Fibroblast of lung (primary cell): ENCODE measurements at places on chromosomes 7 and 10. TPM values are rescaled to one million over a fixed set of nuclear protein-coding genes. Genes with fewer than 3 reads are reported as not detected.

Gene HOXA5
- total RNA-seq = 18.3 and 22.1 TPM in 2 replicates

Gene NUP205
- total RNA-seq = 31.3 and 36.7 TPM in 2 replicates

Gene CPN1
- total RNA-seq = not detected in 2 replicates

Gene CYP2E1
- 0.26 and 0.50 TPM in 2 replicates for total RNA-seq

Gene NOS3
- 0.50 and 0.77 TPM in 2 replicates for total RNA-seq

Gene PRSS37
- total RNA-seq = not detected in 2 replicates

Gene PCDH15
- under 0.01 and 0.26 TPM in 2 replicates for total RNA-seq

Gene CHAT
- not detected in 2 replicates for total RNA-seq

Gene VIM
- total RNA-seq = 4,550 and 7,192 TPM in 2 replicates

Gene GPR85
- 2.1 and 9.2 TPM in 2 replicates for total RNA-seq

Gene DGKB
- 0.26 TPM in 1 of 2 replicates, not detected in the other for total RNA-seq

Gene VDAC2
- total RNA-seq = 145 and 151 TPM in 2 replicates

DNA sequence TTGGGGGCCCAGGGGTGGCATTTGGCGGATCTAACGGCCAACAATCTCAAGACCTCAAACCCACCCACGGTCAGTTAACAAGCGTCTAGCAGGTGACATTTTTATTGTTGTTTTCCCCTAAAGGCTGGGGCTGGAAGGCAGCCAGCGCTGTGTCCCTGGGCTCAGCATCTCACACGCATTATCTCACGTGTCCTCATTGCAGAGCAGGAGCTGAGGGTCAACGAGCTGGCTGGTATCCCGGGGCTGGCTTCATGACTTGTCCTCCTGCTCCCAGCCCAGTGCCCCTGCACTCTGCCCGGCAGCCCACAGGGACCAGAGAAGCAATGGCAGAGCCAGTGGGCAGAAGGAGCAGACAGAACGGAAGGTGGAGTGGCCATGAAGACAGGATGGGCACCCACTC lies 54.4 kb upstream of the TMEM273 start:
- DNase-seq = no peak
- no peaks in the 10 kb centered on the region for H3K4me1 ChIP-seq
- H3K27ac ChIP-seq = no peak overlapping the region
- H3K36me3 ChIP-seq = no peaks in the 10 kb centered on the region
- no peaks in the 10 kb centered on the region for H3K27me3 ChIP-seq

GRCh38 chr10:33609546-33609945 lies 275.1 kb upstream of the NRP1 start:
- H3K36me3 ChIP-seq = no peaks in the 10 kb centered on the region
- H3K27ac ChIP-seq = no peak overlapping the region
- H3K27me3 ChIP-seq = no peaks in the 10 kb centered on the region
- no peak for DNase-seq
- H3K4me1 ChIP-seq = no peaks in the 10 kb centered on the region

- no peak overlapping the region for H3K27ac ChIP-seq
- DNase-seq = peak; percentile 48
- no peak overlapping the region for H3K4me3 ChIP-seq
- no peaks in the 10 kb centered on the region for H3K4me1 ChIP-seq
- H3K36me3 ChIP-seq = no peaks in the 10 kb centered on the region
- H3K27me3 ChIP-seq = no peaks in the 10 kb centered on the region
Measured at GRCh38 chr7:34430456-34430855, 227.6 kb upstream of the NPSR1 start.

DNA sequence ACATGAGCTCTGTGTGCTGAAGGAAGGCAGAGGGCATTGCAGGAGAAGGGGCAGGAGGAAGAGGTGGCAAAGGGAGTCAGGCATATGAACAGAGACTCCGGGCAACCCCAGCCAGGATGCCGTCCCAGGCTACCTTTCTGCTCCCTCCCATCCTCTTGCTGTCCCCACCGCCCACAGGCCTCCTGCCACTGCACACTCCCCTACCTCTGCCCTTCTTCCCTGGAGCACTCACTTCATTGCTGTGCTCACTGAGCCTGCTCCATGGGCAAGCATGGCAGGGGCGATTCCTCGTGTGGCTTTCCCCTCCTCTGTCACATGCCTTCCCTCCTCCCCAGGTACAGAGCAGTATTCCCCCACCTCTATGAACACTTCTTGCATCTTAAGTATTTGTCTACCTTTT lies 93.4 kb downstream of the FANK1 start:
- no peak overlapping the region for H3K4me3 ChIP-seq
- no peaks in the 10 kb centered on the region for H3K4me1 ChIP-seq
- H3K36me3 ChIP-seq = no peaks in the 10 kb centered on the region
- no peak overlapping the region for H3K27ac ChIP-seq
- H3K27me3 ChIP-seq = no peaks in the 10 kb centered on the region
- no peak for DNase-seq

- H3K4me1 ChIP-seq = no peaks in the 10 kb centered on the region
- H3K27ac ChIP-seq = no peak overlapping the region
- H3K27me3 ChIP-seq = no peaks in the 10 kb centered on the region
- DNase-seq = no peak
- H3K4me3 ChIP-seq = no peak overlapping the region
Measured at GRCh38 chr10:1661859-1662437, 75.4 kb downstream of the ADARB2 start.

DNA sequence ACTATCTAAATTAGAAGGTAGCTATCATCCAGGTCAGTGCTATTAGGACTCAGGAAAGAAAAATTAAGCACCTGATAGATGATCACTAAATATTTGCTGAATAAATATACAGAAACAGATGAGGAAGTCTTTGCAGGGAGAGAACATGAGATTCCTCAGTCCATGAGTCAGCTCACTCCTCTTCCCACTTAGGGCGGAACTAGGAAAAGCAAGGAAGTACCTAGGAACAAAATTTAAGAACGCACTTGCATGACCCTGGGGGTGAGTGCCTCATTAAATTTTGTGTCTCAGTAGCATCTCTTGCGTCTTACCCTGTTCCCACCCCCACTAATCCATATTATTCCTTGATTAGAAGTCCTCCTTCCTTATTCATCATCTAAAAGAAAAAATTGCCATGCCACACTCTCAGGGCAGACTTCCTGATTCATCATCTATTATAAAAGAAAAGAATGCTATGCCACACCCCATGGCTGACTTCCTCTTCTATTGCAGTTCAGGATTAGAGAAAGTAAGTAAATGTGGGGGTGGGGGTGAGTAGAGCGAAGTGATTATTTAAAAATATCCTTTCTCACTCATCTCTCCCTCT lies 208.8 kb downstream of the THSD7A start:
- peak; percentile 15 for DNase-seq
- no peaks in the 10 kb centered on the region for H3K4me1 ChIP-seq
- H3K4me3 ChIP-seq = no peak overlapping the region
- H3K27ac ChIP-seq = no peak overlapping the region

GRCh38 chr7:18902892-18903291 lies 214.5 kb downstream of the TWIST1 start:
- no peaks in the 10 kb centered on the region for H3K27me3 ChIP-seq
- no peak overlapping the region for H3K27ac ChIP-seq

DNA sequence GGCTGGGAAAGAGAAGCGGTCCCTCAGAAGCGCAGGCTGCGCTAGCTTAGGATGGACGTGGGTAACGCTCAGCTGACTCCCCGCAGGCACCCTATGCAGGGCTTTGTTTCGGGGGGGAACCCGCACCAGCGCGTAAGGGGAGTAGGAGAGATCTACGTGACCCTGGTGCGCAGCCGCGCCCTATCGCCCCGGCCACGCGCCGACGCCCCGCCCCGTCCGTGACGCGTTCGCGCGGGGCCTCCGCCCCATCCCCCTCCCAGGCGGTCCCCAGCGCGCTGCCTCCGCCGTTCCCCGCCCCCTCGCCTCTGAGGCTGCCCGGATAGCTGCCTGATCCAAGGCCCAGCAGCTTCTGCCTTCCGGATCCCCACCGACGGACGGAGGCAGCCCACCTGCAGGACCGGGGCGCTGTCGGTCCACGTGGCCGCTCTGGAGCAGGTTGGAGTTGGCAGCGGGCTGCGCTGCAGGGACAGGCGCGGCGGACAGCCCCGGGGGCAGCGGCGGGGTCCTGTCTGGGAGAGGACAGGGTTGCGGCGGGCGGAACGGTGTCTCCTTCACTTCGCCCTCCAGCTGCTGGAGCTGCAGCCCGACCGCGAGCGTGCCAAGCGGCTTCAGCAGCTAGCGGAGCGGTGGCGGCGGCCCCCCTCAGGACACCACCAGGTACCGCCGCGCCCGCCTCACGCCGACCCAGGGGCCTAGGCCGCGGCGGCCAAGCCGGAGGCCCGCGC lies at the start of gene VDAC2:
TSS of gene VDAC2 (plus strand) at position 515 of the 725 bp plus-strand sequence. CDS start 363 bp downstream, outside the sequence.
- peak within 1 kb of the TSS; percentile 98 for H3K27ac ChIP-seq
- peaks cover 6% of the 10 kb centered on the region for H3K36me3 ChIP-seq
- H3K27me3 ChIP-seq = no peaks in the 10 kb centered on the region
- peak within 1 kb of the TSS; percentile 89 for H3K4me3 ChIP-seq

DNA sequence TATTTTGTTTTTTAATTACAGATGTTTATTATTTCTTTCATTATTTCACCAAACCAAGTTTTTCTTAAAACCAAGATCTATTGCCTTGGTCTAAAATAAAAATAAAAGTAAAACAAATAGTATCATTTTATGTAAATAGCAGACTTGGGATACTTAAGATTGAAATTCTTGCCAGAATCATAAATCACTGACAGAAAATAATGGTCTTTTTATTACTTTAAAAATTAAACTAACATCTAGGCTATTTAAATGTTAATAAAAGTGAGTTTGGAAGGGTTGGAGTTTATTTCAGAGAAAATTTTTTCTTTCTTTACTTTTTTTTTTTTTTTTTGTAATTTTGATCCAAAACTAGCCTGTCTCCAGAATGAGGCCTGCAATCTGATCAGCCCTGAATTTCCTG lies 568.0 kb upstream of the IGFBP3 start:
- no peak overlapping the region for H3K4me3 ChIP-seq
- no peaks in the 10 kb centered on the region for H3K36me3 ChIP-seq
- no peak overlapping the region for H3K27ac ChIP-seq
- peaks cover 15% of the 10 kb centered on the region for H3K4me1 ChIP-seq
- H3K27me3 ChIP-seq = no peaks in the 10 kb centered on the region
- no peak for DNase-seq

DNA sequence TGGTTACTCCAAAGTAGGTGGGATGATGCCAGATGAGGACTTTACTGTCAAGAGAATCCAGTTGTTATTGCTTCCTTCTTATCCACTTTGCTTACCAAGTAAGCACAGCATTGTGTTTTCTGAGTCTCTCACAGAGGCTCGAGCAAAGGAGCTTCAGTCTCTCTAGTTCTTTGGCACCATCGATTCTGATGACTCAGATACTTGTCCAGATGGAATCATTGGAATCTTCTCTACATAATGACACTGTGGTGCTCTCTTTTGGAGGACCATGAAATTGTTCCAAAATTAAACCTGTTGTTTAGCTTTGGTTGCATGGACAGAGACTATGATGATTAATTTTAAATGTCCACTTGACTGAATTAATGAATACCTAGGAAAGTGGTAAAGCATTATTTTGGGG lies 132.6 kb downstream of the NXPH1 start:
- DNase-seq = no peak
- no peaks in the 10 kb centered on the region for H3K4me1 ChIP-seq
- H3K27ac ChIP-seq = no peak overlapping the region
- no peaks in the 10 kb centered on the region for H3K36me3 ChIP-seq

DNA sequence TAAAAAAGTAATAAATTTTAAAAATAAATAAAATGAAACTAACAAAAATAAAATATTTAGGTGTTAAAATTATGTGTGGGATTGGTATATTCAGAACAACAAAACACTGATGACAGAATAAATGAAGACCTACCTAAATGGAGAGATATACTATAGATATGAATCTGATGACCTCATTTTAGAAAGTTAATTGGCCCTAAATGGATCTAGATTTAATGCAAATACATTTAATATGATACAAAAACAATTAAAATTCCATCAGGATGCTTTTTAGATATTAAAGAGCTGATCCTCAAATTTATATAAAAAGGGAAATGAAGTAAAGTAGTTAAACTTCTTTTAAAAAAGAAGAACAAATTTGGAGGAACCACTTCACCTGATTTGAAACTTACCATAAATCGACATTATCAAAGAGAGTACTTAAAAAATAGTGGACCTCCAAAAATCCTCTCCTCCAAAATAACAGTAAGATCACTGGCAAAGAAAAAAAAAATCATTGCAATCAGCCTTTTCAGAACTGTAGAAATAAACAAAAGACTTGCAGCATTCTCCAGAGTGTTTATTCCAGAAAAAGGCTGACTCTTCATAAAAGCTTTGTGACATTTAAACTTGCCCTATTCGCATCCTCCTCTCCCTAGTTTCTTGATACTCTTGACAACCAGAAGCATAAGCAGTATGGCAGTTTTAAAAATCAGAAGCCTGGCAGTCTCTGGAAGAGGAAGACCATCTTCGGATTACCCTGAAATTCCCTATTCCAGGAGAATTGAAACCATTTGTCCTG lies 125.9 kb upstream of the AKR1E2 start:
- H3K36me3 ChIP-seq = no peaks in the 10 kb centered on the region
- no peak overlapping the region for H3K4me3 ChIP-seq
- H3K27ac ChIP-seq = no peak overlapping the region
- DNase-seq = no peak
- no peaks in the 10 kb centered on the region for H3K27me3 ChIP-seq
- H3K4me1 ChIP-seq = peaks cover 8% of the 10 kb centered on the region

- H3K27ac ChIP-seq = no peak overlapping the region
- H3K4me1 ChIP-seq = no peaks in the 10 kb centered on the region
- no peaks in the 10 kb centered on the region for H3K27me3 ChIP-seq
- DNase-seq = peak; percentile 62
Measured at GRCh38 chr10:92517034-92517655, 56.7 kb downstream of the IDE start.

GRCh38 chr7:115631782-115632181 lies 398.8 kb downstream of the TFEC start:
- H3K4me3 ChIP-seq = no peak overlapping the region
- no peak overlapping the region for H3K27ac ChIP-seq
- peaks cover 8% of the 10 kb centered on the region for H3K4me1 ChIP-seq
- no peaks in the 10 kb centered on the region for H3K36me3 ChIP-seq

DNA sequence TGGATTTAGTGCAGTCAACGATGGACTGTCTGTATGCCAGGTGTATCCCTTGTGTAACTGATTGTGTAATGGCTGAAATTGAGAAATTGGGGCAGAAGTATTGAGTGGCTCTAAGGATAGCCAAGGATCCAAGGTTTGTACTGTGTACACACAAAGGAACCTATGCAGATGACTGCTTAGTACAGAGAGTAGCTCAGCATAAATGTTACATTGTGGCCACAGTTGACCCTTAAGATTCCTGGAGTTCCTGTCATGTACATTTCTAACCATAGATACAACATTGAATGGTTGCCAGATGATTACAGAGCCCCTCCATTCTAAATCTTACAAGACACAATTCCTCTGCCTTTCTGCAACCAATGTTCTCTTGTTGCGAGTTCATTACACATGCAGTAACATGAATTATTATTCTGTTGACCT lies 25.3 kb downstream of the CCDC126 start:
- H3K27me3 ChIP-seq = no peaks in the 10 kb centered on the region
- H3K36me3 ChIP-seq = no peaks in the 10 kb centered on the region
- H3K4me1 ChIP-seq = no peaks in the 10 kb centered on the region

GRCh38 chr10:13973742-13974141 lies 357.0 kb downstream of the FRMD4A start:
- peaks cover 25% of the 10 kb centered on the region for H3K4me1 ChIP-seq
- no peaks in the 10 kb centered on the region for H3K36me3 ChIP-seq
- peak; percentile 85 for DNase-seq
